ENCODE measurements at places on chromosomes 7 and 10.
A peak's percentile ranks its signal among the peaks of the same experiment; 100 is the strongest.

DNA sequence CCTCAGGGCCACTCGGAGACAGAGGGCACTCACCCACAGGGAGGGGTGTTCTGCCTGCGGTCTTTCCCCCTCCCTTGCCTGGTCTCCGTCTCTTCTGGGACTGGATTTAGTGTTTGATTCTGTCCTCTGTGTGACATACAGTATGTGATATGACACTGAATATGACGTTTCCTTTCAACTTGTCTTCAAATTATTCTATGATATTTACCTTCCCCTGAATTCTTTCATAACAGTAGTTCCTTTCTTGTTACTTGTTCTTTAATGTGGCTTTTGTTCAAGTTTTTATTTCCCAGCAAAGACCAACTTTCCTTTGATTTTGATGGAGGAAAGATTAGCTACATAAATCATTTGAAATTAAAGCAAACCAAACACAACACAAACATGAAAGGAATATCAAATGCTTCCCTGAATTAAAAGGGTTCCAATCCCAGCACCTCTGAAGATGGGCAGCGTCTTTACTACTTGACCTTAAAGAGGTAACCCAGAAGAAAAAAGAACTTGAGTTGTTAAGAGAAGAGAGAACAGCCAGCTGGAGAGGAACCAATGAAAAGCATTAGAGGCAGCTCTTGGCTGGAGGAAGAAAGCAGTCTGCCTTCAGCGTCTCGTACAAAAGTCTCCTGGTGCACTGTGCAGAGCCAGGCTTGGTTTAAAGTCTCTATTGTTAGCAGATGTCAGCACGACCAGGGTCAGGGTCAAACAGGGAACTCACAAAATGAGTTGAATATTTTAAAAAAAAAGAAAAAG, 18.3 kb upstream of the RHEB start:
- DNase-seq, result no peak

DNA sequence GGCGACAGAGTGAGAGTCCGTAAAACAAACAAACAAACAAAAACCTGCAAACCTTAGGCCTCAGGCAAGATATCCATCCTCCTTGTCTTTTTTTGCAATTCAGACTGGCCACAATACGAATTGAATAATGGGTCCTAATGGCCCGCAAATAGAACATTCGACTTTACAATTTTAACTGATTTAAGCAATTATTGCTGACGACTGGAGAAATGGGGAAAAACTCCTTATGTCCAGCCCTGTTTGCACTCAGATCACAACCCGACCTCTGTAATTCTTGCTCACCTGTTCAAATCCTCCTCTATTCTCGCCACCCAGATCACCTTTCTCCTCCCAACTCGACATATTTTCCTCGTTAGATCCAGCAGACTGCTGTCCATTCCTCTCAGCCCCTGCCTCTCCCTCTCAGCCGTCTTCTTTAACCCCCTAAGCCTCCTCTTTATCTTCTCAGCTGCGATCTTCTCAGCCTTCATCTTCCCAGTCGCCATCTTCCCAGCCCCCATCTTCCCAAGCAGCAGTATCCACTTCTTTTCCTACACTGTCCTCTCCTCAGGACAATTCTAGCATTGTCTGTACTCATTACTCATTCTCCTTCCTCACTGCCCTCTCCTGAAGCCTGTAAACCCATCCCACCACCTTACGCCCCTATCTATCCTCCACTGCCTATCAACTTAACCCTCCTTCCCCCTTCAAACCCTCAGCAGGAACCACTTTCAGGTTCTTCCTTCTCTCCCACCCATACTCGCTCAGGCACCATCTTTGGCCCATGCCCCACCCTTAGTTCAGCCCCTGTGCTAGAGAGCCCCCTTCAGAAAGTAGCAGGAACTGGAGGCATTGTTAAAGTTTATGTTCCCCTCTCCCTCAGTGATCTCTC, 61.8 kb downstream of the LRRC17 start:
- DNase-seq, result no peak

DNA sequence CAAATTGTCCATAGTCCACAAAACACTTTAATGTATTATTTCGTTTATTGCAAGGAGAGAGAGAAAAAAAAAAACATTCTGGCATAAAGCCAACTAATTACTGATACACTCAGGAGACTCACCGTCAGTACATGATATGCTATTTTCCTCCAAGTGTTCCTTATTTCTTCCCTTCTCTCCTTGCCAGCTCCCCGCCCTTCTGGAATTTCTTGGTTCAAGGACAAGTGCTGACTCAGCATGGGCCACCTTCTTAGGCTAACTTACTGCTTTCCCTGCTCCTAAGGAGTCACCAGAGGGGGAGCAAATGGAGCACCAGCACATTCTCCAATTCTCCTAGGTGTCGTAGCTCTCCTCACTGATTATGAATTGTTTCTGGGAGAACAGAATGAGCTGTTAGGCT, 133.8 kb upstream of the HDAC9 start:
- no peak for DNase-seq

- no peak for DNase-seq
Observed at GRCh38 chr7:92851732-92852131, 15.4 kb upstream of the CDK6 start.

DNA sequence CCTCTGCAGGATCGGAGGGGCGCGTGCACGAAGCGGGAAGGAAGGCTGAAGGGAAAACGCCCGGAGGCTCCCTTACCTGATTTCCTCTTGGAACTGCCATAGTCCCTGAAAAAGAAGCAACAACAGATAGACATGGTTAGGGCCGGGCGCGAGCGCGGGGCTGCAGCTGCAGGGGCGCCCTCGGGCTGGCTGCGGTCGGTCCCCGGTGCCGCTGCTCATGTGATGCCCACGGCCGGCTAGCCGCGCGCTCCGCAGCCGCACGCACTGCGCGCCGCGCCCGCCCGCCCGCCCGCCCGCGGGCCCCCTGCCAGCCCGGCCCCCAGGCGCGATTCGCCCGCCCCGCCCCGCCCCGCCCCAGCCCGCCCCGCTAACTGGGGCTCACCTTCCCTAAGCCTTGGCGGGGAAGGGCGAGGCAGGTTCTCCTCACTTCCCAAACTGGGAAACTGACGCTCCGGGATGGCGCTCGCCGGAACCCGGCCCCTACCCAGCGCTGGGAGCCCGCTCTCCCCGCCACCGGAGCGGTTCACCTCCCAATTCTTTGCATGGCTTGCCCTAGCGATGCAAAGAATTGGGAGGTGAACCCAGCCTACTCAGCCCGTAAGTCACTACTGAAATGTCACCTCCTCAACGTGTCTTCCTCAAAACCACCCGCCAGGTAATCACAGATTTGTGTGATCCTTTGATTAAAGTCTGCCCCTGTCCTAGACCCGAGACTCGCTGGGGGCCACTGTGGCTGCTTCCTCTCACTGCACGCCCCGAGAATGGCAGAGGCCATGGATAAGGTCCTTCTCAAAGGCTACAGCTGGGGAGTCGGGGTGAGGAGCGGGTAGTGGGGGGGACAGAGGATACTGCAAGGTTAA, 162.2 kb downstream of the SH3PXD2A start:
- peak; percentile 67 for DNase-seq

- DNase-seq, result no peak
Observed at GRCh38 chr7:158740013-158740656, 35.5 kb upstream of the NCAPG2 start.

DNA sequence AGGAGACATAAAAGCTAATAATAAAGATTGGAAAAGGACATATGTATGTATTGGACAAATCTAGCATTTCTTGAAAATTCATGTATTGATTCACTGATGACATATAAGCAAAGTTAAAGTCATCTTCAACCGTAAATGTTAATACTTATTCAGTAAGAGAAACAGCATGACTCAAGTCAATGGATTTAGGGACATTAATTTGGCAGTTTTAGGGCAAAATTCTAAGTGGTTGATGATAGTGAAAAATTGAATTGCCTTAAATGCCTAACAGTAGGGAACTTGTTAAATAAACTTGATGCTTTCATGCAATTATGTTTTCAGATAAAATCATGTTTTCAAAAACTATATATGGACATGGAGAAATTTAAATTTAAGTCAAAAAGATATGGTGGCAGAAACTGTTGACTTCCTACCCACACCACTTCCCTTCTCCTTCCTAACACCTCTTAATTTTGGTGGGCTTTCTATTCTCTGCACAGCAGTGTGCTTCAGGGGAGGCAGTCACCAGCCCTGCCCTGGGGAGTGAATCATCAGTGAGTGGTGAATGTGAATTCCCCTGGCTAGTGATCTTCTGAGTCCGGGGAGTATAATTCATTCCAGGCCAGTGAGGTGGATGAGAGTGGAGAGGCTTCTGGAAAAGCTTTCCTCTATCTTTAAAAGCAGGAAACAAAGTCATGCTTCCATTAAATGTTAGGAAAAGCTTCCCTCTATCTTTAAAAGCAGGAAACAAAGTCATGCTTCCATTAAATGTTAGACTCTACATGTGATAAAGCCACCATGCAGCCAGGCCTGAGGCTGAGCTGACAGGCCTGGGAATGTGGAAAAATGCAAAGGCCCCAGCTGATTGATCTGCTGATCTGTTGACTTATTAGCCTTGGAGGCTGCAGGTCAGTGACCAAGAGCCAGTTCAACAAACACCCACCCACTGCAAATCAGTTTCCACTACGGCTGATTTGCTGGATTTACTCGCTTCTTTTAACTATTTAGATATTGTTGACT, 25.2 kb upstream of the ITGB1 start:
- no peak for DNase-seq

GRCh38 chr7:15764851-15765382, 78.4 kb upstream of the MEOX2 start:
- no peak for DNase-seq

DNA sequence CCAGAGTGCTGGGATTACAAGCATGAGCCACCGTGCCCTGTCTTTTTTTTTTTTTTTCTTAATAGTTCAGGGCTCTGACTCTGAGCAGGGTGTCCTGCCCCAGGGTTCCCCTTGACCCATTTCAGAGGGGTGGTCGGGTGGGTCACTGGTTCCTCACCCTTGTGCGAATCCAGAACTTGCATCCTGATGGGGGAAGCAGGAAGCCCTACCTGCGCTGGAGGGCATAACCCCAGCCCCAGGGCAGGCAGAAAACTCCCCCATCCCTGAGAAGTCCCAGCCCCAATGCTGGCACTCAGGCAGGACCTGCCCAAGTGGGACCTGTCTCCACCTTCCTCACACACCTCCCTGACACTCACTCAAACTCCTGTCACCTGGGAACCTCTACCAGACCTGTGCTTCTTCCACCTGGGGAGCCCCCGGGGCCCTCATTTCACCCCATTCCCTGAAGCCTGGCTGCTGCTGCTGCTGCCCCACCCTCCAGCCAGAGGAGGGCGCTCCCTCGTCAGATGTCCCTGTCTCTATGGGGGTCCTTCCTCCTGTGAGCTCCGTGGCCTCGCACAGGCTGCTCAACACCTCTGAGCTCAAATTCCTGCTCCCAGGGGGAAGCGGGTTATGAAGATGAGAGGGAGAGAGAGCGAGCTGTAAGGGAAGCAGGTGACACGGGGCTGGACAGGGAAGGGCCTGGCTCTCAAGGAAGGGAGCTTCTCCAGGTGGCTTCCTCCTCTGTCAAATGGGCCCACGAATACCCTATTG, 15.1 kb upstream of the ZNF273 start:
- DNase-seq, result peak; percentile 25

- no peak for DNase-seq
Observed at GRCh38 chr10:110415809-110416208, 81.9 kb upstream of the DUSP5 start.

DNA sequence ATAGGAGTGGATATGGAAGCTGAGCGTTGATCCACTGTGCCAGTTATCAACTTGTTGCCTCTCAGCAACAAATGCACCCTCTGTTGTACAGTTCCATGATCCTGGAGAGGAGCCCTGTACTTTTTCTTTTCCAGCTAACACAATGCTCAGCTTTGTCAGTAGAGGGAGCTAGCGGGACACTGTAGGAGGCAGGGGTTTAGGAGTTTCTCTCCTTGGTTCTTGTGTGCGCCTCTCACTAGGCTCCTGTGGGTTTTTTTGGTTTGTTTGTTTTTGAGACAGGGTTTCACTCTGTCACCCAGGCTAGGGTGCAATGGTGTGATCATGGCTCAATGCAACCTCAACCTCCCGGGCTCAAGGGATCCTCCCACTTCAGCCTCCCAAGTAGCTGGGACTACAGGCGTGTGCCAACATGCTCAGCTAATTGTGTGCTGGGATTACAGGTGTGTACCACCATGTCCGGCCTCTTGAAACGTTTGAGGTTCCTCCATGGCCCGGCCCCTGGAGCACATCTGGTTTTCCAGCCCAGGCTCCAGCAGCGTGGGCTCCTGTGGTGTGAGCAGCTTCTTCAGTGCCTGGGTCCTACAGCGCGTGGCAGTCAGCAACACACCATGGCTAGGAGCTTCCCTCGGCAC, 12.0 kb upstream of the MARVELD1 start:
- peak; percentile 37 for DNase-seq

- no peak for DNase-seq
Observed at GRCh38 chr10:55224007-55224781, 423.2 kb upstream of the PCDH15 start.

DNA sequence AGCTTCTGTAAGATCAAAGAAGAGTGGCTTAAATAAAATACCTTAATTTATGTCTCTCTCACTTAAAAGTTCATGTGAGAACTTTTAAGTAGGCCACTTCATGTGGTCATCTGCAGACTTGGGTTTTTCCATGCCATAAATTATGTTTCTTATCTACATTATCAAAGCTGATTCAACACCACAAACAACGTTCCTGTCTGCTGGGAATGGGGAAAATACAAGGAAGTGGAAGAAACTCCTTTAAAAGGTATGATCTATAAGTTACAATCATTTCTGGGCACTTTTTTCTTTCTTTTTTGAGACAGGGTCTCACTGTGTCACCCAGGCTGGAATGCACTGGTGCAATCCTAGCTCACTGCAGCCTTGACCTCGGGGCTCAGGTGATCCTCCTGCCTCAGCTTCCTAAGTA, 16.9 kb upstream of the OTUD1 start:
- DNase-seq, result no peak

DNA sequence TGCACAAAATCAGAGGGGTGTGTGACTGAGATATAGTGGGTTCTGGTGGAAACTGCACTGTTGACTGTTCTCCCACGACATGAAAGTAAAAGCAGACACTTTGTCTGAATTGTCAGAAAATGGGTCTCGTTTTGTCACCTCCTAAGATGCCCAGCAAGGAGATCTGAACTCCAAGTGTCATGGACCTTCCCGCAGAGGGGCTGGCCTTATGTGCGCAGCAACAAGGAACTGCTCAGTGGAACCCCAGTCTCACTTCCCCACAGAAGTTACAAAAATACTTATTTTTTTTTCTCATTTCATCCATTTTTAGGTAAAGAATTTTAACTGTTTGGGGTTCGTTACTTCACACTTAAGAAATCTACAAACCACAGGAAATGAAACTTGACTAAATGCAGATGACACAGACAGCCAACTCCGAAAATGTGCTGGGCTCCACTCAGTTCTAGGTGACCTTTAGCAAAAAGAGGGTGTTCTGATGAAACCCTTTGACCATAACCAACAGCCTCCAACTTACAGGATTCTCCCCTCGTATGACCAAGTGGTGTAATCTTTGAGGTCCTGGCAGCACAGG, 115.0 kb downstream of the FAM107B start:
- peak; percentile 75 for DNase-seq

GRCh38 chr10:61903928-61904344, 2.4 kb downstream of the ARID5B start:
- no peak for DNase-seq

GRCh38 chr7:125661677-125662076, 732.1 kb upstream of the POT1 start:
- no peak for DNase-seq

DNA sequence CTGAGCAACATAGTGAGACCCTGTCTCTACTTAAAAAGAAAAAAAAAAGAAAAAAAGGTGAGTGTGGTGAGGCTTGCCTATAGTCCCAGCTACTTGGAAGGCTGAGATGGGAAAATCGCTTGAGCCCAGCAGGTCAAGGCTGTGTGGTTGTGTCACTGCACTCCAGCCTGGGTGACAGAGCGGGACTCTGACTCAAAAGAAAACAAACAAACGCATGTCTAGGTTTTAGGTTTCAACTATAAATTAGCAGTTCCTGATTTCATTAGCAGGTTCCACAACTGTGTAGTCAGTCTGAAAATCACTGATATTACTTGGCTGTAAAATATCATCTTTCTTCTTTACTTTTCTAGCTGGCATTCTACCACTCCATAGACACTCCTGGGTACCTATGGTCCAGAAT, 155.7 kb upstream of the HGF start:
- no peak for DNase-seq

Measured in naive B cell (primary cell).